ENCODE measurements at places on chromosomes 2 and 18. TPM values are rescaled to one million over a fixed set of nuclear protein-coding genes. Genes with fewer than 3 reads are reported as not detected.

Gene NLRC4
- 0.98 TPM for total RNA-seq

Gene DHRS9
- total RNA-seq, result 0.71 TPM

Gene SKOR2
- not detected for total RNA-seq

Gene CAPN13
- total RNA-seq, result not detected

Gene ZRANB3
- 14.4 TPM for total RNA-seq

Gene TEKT4
- total RNA-seq, result not detected

Gene MROH2A
- total RNA-seq, result not detected

Gene RUFY4
- 0.53 TPM for total RNA-seq

DNA sequence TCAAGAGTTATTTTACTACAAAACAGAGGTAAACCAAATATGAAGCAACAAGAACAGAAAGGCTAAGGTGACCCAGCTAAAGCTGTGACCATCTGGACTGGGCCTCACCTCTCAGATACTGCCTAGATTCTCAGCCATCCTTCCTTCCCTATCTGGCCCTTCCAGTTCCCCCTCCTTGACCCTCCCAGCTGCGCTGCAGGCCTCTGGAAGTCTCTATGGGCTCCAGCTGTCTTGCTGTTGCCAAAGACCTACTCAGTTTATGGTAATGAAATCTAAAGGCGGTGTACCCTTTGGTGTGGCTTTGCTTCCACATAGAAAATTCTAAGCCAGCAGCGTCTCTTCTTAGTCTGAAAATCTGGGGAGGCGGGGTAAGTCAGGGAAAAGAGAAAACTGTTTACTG is 55.7 kb downstream of the ARHGEF33 start:
- no peak overlapping the region for H3K27ac ChIP-seq
- H3K4me1 ChIP-seq, result no peaks in the 10 kb centered on the region
- no peaks in the 10 kb centered on the region for H3K27me3 ChIP-seq
- H3K4me3 ChIP-seq, result no peak overlapping the region
- no peak for DNase-seq
- no peaks in the 10 kb centered on the region for H3K36me3 ChIP-seq

DNA sequence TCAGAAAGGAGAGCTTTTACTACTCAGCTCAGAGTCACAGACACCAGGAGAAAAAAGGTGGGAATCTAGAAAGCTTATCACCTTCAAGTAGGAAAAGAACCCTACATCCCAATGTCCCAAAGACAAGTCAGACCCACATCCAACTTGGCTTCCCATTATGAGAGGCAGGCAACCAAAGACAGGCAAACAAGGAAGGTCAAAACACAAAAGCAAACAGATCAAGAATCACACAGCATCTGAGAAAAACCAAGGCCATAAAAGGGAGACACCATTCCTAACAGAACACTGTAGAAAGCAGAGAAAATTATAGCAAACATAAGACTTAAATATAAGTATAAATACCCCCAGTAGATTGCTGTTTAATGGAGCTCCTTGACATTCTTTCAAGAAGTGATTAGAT is 40.7 kb downstream of the SLC3A1 start:
- DNase-seq, result no peak
- H3K4me1 ChIP-seq, result no peaks in the 10 kb centered on the region
- no peaks in the 10 kb centered on the region for H3K27me3 ChIP-seq

DNA sequence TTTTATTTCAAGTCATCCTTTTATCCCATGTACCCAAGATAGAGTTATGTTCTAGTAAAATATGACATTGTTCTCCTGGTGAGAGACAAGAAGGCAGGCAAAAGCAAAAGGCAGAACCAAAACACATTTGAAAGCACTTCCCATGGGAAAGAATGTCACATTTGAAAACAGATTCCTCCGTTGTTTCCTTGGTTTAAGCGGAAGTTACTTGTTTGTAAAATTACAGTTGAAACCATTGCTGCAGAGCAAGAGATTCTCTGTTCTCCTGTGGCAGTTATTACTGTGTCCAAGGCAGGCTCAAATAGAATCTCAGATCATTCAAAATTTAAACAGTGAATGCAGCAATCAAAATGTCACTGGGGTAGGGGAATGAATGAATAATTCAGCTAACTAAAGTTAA is 149.6 kb downstream of the MTCL1 start:
- no peaks in the 10 kb centered on the region for H3K36me3 ChIP-seq
- no peak overlapping the region for H3K4me3 ChIP-seq
- DNase-seq, result no peak
- H3K27ac ChIP-seq, result no peak overlapping the region
- no peaks in the 10 kb centered on the region for H3K27me3 ChIP-seq

- peaks cover 5% of the 10 kb centered on the region for H3K27me3 ChIP-seq
- no peak overlapping the region for H3K4me3 ChIP-seq
- no peaks in the 10 kb centered on the region for H3K4me1 ChIP-seq
- no peak overlapping the region for H3K27ac ChIP-seq
- H3K36me3 ChIP-seq, result no peaks in the 10 kb centered on the region
Measured at GRCh38 chr2:69113627-69114026, 100.6 kb downstream of the ANTXR1 start.

- H3K27me3 ChIP-seq, result no peaks in the 10 kb centered on the region
- no peaks in the 10 kb centered on the region for H3K36me3 ChIP-seq
- H3K4me3 ChIP-seq, result no peak overlapping the region
- peaks cover 15% of the 10 kb centered on the region for H3K4me1 ChIP-seq
- DNase-seq, result no peak
- H3K27ac ChIP-seq, result no peak overlapping the region
Measured at GRCh38 chr2:101113441-101114267, 37.5 kb downstream of the TBC1D8 start.

- peaks cover 30% of the 10 kb centered on the region for H3K4me1 ChIP-seq
- DNase-seq, result no peak
- H3K27ac ChIP-seq, result no peak overlapping the region
- no peak overlapping the region for H3K4me3 ChIP-seq
Measured at GRCh38 chr18:79859314-79859713, 61.6 kb downstream of the KCNG2 start.

DNA sequence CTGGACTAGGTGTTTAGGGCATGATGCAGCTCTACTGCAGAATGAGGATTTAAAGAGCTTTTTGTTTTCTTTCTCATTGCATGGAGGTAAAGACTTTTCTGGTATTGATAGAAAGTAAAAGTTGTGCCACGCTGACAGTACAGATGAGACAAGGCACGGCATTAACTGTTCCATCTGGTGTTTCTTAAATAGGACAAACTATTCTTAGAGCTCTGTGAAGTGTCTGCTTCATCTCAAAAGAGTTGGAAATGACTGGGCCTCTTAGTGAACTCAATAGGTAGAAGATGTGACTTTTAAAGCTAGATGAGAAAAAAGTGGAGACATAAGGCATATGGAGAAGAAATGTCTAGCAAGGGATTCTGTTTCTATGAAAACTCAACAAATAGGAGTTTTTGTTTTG is 321.8 kb downstream of the RPRM start:
- no peak for DNase-seq
- H3K27ac ChIP-seq, result no peak overlapping the region
- no peaks in the 10 kb centered on the region for H3K27me3 ChIP-seq
- H3K36me3 ChIP-seq, result no peaks in the 10 kb centered on the region

- no peak for DNase-seq
- no peak overlapping the region for H3K4me3 ChIP-seq
- no peak overlapping the region for H3K27ac ChIP-seq
- no peaks in the 10 kb centered on the region for H3K4me1 ChIP-seq
- H3K27me3 ChIP-seq, result no peaks in the 10 kb centered on the region
Measured at GRCh38 chr2:180730976-180731375, 249.4 kb upstream of the UBE2E3 start.

GRCh38 chr2:69992310-69993047 is 31.0 kb upstream of the ASPRV1 start:
- H3K27me3 ChIP-seq, result no peaks in the 10 kb centered on the region
- H3K4me1 ChIP-seq, result no peaks in the 10 kb centered on the region
- H3K27ac ChIP-seq, result no peak overlapping the region
- H3K36me3 ChIP-seq, result peaks cover 13% of the 10 kb centered on the region
- H3K4me3 ChIP-seq, result no peak overlapping the region

- no peak overlapping the region for H3K27ac ChIP-seq
- no peaks in the 10 kb centered on the region for H3K4me1 ChIP-seq
- H3K27me3 ChIP-seq, result peaks cover 1% of the 10 kb centered on the region
- no peak for DNase-seq
- H3K36me3 ChIP-seq, result no peaks in the 10 kb centered on the region
- no peak overlapping the region for H3K4me3 ChIP-seq
Measured at GRCh38 chr2:9112079-9112721, 94.4 kb upstream of the ASAP2 start.

DNA sequence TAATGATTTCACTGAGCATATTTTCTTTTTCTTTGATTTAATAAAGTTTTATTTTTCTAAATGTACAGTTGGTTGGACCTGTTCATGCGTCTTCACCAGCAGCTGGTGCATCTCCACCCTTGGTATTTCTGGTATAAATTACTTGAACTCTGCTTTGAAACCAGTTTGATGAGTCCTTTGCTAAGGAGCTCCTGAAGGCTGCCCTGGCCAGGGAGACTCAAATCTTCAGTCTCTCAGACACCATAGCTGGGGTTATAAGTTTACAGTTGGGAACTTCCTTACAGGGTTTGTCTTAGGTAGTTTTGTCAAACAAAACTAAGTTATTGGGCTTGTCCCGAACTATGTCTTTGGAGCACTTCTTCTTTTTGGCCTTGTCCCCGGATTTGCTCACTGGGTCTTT is 44.7 kb downstream of the HS1BP3 start:
- no peak for DNase-seq
- H3K4me1 ChIP-seq, result no peaks in the 10 kb centered on the region
- no peak overlapping the region for H3K27ac ChIP-seq
- H3K36me3 ChIP-seq, result no peaks in the 10 kb centered on the region

DNA sequence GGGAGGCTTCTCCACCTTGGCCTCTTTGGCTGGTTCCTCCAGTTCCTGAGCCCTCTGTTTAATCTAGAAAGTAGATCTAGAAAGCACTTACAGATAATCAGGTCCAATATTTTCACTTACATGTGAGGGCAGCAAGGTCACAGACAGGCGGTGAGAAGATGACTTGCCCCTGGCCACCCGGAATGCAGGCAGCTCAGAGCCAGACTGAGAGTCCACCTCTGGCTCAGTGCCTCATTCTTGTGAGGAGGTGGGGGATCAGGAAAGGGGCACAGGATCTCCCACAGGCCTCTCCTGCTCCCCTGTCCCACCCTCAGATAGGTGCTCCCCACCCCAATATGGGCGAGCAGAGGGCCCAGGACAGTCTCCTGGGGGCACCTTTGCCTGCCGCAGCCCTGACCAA is 5.8 kb downstream of the WNT6 start:
- no peak overlapping the region for H3K27ac ChIP-seq
- DNase-seq, result no peak
- H3K27me3 ChIP-seq, result peaks cover 60% of the 10 kb centered on the region

GRCh38 chr18:8807488-8807805 is 102.1 kb downstream of the MTCL1 start:
- no peak for DNase-seq
- peaks cover 11% of the 10 kb centered on the region for H3K4me1 ChIP-seq
- H3K27ac ChIP-seq, result no peak overlapping the region
- H3K27me3 ChIP-seq, result no peaks in the 10 kb centered on the region
- H3K36me3 ChIP-seq, result no peaks in the 10 kb centered on the region

DNA sequence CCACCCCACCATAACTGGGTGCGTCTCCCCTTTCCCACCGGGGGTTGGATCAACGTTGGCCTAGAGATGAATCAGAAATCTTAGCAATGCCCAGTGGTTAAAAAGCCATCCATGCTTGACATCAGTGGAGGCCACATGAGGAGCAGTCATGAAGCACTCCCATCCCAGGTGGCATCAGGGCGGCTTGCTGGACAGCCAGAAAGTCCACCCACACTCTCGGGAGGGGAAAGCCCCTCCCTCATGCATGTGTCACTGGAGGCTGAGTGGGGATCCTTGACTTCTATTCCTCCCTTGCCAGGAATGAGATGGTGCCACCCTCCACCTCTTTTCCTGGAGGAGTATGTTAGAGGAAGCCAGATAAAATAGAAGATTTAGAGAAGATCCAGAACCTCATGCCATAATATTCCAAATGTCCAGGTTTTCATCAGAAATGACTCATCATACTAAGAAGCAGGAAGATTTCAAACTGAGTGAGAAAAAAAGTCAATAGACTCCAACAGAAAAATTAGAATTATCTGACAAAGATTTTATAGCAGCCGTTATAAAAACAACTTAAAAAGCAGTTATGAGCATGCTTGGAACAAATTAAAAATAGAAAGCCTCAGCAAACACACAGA is 507.1 kb upstream of the ID2 start:
- no peak overlapping the region for H3K4me3 ChIP-seq
- DNase-seq, result no peak
- H3K4me1 ChIP-seq, result no peaks in the 10 kb centered on the region
- peaks cover 43% of the 10 kb centered on the region for H3K27me3 ChIP-seq
- no peaks in the 10 kb centered on the region for H3K36me3 ChIP-seq

DNA sequence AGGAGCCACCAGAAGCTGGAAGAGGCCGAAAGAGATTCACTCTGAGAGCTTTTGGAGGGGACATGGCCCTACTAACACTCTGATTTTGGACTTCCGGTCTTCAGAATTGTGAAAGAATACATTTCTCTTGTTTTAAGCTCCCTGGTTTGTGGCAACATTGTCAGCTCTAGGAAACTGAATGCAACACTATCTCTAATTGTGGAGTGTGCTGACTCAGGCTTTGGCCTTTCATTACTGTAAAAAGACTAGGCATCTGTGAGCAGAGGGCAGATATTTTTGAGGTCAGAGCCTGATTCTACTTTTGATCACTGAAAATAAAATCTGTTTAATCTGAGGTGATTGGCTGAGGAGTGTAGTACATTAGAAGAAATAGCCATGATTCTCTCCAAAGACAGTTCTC is 185.4 kb upstream of the FAM98A start:
- no peak overlapping the region for H3K27ac ChIP-seq
- no peaks in the 10 kb centered on the region for H3K27me3 ChIP-seq
- H3K4me1 ChIP-seq, result peaks cover 19% of the 10 kb centered on the region
- H3K36me3 ChIP-seq, result no peaks in the 10 kb centered on the region

DNA sequence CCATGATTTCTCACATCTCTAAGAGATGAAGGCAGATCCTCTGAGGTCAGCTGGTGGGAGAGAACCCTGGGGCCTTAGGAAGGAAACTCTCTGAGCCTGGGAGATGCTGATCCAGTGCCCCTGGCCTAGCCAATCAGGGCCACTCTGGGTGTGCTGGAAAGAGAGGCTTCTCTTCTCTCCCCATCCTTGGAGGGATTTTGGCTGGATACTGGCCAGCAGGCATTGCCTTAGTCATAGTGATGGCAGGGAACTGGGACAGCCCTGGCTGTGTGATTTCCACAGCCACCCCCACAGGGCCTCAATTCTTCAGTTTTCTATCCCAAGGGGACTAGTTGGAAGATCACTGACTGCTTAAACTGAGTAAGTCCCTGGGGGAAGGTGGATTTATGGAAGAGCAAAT is 26.6 kb upstream of the PLB1 start:
- H3K4me3 ChIP-seq, result no peak overlapping the region
- DNase-seq, result no peak
- no peak overlapping the region for H3K27ac ChIP-seq
- H3K27me3 ChIP-seq, result peaks cover 11% of the 10 kb centered on the region

- no peaks in the 10 kb centered on the region for H3K36me3 ChIP-seq
- H3K4me3 ChIP-seq, result no peak overlapping the region
- peaks cover 2% of the 10 kb centered on the region for H3K27me3 ChIP-seq
Measured at GRCh38 chr2:150872756-150873395, 385.4 kb upstream of the RND3 start.

GRCh38 chr2:46548103-46548486 is 68.7 kb downstream of the TMEM247 start:
- H3K36me3 ChIP-seq, result peaks cover 43% of the 10 kb centered on the region
- peak overlapping the region; percentile 78 for H3K4me3 ChIP-seq
- DNase-seq, result no peak
- H3K4me1 ChIP-seq, result peaks cover 94% of the 10 kb centered on the region
